Stimulated activated CD8-positive, alpha-beta memory T cell treated with anti-CD3 and anti-CD28 coated beads, Interleukin-15, amount 100 ng/mL, for 48 hours (primary cell): ENCODE measurements at places on chromosomes 6 and 20.

- DNase-seq, result no peak
Measured at GRCh38 chr6:81758221-81758620, 5.7 kb upstream of the TENT5A start.

GRCh38 chr6:12165722-12166280, 124.4 kb upstream of the EDN1 start:
- no peak for DNase-seq

DNA sequence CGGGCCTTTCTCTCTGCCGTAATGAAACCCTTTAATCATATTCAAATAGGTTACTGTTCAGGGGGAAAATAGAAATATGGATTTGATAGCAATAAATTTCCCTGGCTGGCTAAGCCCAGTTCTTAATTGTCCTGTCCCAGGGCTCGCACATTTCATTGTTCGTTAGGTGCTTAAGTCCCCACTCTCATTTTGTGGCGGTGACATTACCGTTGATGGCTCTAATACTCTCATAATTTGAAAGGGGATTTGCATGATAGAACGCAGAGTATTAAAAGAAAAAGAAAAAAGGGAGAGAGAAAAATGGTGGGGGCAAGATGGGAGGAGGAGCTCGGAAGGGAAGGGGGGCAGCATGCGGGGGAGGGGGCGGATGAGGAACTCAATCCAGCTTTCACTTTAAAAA, 79.1 kb upstream of the FOXP4 start:
- no peak for DNase-seq

- no peak for DNase-seq
Measured at GRCh38 chr20:16451001-16451400, 122.2 kb downstream of the KIF16B start.

GRCh38 chr20:47672886-47673670, 112.2 kb downstream of the SULF2 start:
- no peak for DNase-seq

GRCh38 chr6:72283571-72283970, 338.3 kb upstream of the KCNQ5 start:
- DNase-seq, result no peak

DNA sequence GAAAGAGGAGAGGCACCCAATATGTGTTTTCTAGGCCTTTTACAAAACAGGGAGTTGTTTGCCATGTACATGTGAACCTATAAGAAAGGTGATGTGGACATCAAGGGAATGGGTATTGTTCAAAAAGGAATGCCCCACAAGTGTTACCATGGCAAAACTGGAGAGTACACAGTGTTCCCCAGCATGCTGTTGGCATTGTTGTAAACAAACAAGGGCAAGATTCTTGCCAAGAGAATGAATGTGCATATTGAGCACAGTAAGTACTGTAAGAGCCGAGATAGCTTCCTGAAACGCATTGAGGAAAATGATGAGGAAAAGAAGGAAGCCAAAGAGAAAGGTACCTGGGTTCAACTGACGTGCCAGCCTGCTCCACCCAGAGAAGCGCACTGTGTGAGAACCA, 13.1 kb downstream of the QRSL1 start:
- no peak for DNase-seq

- DNase-seq, result no peak
Measured at GRCh38 chr6:121399966-121400365, 35.5 kb upstream of the GJA1 start.

DNA sequence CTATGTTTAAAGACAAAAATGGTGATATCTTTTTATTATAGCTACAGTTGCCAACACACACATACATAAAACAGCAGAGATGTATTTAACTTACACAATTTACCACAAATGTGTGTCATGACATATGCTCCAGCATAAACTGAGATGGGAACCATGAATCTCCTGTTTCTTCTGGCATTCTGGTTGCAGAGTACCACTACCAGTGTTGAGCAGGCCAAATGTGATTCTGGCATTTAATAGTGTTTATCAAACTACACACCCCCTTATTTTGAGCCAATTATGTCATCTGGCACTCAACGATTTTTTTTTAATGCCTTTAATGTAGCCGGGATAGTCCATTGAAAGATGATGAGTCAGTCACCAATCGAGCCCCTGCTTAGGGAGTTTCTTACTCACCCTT, 59.0 kb upstream of the TPD52L1 start:
- no peak for DNase-seq
